ENCODE measurements at places on chromosomes 11 and 22.

DNA sequence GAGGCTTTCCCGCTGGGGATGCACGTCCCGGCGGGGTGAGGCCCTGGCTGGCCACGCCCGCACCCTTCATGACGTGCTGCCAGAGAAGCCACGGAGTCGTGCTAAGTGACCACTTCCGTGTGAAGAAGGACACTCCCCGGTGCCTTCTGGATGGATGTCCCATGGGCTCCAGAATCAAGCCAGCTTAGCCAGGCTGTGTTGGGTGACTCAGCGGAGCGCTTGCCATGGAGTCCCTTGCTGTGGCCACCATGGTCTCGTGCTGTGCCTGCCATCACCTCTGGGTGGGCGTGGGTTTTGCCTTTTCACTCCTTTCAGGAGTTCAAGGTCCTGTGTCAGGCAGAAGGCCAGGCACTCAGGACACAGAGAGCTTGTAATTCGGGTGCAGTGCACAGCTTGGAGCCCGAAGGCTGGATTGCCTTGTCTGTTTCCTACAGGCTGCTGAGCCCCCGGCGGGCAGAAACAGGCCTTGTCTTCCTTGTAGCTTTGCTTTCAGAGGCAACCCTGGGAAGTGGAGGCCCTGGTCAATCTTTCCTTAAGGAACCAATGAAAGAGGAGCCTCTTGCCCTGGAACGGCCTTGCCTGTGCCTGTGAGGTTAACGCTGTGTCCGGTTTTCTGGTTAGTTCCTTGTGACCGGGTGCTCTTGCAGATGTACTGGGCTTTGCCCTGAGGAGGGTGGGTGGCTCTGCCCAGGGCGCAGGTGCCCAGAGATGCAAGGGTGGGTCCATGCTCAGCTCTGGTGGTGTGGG lies 268.6 kb downstream of the TBC1D22A start:
- DNase-seq: no peak

DNA sequence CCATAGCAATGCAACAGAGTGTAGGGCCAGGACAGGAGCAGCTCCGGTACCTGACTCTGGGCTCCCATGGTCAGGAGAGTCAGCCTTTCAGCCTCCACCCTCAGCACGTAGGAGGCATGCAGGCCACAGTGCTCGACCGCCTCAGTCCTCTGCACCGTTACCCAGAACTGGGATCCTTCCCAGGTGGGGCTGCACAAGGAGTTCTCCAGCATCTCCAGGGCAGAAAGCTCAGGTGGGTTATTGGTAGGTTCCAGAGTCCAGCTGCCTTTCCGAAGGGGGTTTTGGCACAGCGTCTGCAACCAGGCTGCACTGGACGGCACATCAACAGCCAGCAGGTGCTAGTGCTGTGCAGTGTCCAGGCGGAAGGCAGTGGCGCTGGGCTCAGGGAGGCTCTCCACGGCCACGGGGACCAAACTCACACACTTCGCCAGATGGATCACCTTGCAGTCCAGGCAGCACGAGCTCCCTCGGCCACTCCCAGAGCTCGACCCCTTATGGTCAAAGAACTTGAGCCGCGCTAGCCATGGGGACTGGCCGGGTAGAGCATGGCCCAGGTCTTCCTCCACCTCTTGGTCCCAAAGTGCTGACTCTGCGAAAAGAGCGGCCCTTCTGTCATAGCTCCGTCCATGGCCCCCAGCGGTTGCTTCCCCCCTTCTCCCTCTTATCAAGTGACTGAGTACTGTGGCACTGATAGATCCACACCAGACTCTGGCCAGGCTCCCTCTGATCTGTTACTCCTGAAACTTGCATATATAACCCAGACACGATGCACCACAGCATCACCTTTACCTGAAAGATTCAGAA lies 6.9 kb upstream of the PHOX2A start:
- no peak for DNase-seq

DNA sequence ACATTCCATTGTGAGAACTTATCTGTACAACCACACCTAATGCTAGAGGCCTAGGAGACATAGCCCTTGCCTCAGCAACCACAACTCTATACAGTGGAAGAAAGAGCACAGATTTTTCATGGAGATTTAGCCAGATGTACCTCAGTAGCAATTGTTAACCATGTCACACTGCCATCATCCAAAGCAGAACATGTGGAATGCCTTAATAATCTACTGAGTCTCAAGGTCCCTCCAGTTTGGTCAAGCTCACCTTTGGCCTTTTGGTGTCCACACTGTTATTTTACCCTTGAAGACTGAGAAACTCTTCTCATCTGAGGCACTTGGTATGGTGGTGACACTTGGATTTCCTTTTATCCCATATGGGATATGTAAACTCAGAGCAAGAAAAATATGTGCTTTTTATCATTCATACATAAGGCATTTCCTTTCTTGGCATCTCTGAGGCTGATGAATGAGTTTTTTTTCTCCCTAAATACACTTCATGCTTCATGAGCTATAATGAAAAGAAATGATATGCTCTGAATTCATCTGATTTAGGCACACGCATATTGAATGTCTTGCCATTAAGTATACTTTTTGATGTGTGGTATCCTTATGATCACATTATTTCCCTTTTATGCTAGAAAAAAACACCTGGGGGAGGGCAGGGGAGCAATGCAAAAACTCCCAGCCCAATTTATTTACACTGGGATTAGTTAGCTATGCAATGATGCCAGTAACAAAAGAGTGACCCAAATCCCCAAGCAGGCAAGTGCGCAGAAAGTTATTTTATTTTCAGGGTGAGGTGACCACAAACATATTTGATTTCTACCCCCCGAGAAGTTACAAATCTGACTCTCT lies 63.3 kb upstream of the ME3 start:
- no peak for DNase-seq

GRCh38 chr11:22879630-22880029 lies 19.4 kb upstream of the CCDC179 start:
- no peak for DNase-seq

DNA sequence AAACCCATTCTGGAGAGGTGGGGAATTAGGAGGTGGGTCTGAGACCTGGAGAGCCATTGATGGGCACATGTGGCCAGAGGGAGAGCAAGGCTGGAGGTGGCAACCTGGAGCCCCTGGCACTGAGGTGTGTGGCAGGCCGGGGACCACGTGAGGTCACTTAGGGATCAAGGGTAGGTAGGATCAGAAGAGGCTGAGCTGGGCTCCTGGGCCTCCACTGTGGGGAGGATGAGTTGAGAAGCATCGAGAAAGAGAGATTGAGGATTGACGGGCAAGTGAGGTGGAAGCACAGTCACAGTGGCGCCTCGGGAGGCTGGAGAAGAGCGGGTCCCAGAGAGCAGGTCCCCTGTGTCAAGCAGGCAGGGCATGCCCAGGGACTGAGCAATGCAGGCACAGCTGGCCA lies 4.1 kb downstream of the GNAZ start:
- DNase-seq: no peak

DNA sequence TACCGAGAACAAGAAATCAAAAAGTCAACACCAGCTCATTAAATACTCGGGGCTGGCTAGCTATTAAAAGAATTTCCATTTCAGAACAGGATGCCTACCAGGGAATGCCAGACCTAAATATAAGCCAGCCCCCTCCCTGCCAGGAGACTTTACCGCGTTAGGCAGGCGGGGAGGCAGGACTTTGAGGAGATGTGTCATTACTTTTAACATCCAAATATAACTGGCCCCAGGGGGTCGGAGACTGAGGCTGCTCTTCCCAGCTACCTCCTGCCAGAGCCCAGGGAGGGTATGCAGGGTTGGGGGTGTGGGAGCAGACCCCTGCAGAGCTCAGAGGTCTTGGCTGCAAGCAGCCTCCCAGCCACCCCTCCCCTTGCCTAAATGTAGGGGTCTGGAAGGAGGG lies 183.5 kb downstream of the DSCAML1 start:
- DNase-seq: no peak

DNA sequence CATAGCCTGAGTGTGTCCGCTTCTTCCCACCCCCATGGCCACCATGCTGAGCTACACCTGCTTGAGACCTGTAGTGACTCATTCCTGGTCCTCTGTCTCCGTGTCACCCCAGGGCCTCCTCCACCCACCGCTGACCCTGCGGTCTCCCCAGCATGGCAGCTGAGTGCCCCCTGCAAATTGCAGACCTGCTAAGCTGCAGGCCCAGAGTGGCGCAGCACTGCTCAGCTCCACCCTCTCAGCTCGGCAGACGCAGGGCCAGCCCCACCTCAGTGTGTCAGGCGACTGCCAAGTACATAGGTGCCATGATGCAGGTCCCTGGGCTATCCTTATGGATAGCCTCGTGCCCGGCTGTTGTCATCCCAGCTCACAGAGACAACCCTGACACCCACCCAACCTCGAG lies 13.1 kb downstream of the MS4A15 start:
- no peak for DNase-seq

DNA sequence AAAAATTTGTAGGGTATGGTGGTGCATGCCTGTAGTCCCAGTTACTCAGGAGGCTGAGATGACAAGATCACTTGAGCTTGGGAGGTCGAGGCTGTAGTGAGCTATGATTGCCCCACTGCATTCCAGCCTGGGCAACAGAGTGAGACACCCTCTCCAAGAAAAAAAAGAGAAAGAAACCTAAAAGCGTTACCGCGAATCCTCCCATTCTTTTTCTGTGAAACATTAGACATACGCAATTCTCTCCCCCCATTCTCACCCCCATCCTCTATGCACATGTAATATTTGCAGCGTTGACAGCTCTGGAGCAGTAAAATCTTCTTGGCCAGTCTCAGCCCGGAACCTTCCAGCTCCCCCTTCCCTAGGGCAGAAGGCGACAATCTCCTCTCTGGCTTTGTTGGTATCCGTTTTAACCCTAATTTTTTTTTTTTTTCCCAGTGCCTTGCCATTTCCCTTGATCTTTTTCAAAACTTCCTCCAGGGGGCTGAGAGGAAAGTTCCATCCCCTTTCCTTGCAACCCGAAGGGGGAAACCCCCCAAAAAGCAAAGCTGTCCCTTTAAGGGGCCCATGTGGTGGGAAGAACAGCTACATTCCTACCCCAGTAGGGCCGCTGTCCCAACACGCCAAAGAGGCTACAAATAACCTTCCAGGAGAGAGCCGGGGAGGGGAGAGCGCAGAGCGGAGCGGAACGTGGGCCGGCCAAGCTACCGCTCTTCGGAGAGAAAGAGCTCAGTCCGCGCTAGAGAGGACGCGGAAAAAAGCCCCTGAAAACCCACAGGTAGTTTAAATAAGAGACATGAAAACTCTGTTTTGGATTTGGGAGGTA lies 1.9 kb downstream of the LRP4 start:
- DNase-seq: no peak

GRCh38 chr22:38075105-38075825 lies 8.7 kb downstream of the SLC16A8 start:
- no peak for DNase-seq

GRCh38 chr11:126992804-126993111 lies 7.8 kb downstream of the KIRREL3 start:
- no peak for DNase-seq

Measured in stimulated activated CD4-positive, alpha-beta T cell treated with anti-CD3 and anti-CD28 coated beads, TNF-alpha, amount 100 ng/mL, for 1 hour (primary cell).